Naive thymus-derived CD4-positive, alpha-beta T cell (primary cell): ENCODE measurements at places on chromosomes 13 and 19. TPM values are rescaled to one million over a fixed set of nuclear protein-coding genes. Genes with fewer than 3 reads are reported as not detected.

The MEX3D gene
- polyA plus RNA-seq, result not detected

GRCh38 chr19:311813-312261, 20.6 kb upstream of the PLPP2 start:
- DNase-seq, result no peak

- DNase-seq, result no peak
Observed at GRCh38 chr19:51292971-51293370, 18.5 kb upstream of the IGLON5 start.

DNA sequence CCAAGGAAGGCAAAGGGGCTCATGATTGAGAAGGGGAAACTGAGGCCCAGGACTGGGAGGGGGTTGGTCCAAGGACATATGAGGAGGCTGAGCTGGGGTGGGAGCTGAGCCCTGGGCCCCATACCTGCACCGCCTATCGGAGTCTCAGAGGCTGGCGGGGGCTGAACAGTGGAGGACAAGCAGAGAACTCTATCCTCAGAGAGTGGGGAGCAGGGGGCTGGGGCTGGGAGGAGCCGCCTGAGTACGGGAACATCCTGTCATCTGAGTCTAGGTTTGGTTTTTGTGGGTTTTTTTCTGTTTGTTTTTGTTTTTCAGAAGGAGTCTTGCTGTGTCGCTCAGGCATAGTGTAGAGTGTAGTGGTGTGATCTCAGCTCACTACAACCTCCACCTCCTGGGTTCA, 6.2 kb downstream of the ARRDC2 start:
- DNase-seq, result peak; percentile 87

DNA sequence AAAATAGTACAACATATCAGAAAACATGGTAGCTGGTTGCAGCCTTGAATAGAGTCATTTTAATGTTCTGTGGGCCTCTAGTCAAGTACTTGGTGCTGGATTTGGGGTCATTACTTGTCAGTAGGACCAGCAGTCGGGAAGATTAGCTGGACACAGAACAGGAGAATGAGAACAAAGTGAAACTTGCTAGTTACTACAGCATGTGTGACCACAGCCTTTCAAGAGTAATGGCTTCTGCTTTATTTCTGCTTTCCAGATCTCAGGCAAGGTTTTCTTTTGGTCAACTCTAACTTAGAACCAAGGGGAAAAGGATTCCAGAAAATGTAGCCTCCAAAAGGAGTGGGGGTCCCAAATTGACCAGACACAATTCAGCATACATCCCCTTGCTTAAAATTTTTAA, 17.1 kb upstream of the VWA8 start:
- DNase-seq, result no peak

DNA sequence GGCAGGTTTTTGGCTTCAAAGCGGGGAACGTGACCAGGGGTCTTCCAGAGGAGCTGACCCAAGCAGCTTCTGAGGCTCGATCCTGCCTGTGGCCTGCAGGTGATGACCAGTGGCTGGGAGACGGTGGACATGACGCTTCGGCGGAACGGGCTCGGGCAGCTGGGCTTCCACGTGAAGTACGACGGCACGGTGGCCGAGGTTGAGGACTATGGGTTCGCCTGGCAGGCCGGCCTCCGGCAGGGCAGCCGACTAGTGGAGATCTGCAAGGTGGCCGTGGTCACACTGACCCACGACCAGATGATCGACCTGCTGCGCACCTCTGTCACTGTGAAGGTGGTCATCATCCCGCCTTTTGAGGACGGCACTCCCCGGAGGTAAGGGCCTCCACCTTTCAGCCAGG, 93.6 kb downstream of the DPF1 start:
- DNase-seq, result no peak

DNA sequence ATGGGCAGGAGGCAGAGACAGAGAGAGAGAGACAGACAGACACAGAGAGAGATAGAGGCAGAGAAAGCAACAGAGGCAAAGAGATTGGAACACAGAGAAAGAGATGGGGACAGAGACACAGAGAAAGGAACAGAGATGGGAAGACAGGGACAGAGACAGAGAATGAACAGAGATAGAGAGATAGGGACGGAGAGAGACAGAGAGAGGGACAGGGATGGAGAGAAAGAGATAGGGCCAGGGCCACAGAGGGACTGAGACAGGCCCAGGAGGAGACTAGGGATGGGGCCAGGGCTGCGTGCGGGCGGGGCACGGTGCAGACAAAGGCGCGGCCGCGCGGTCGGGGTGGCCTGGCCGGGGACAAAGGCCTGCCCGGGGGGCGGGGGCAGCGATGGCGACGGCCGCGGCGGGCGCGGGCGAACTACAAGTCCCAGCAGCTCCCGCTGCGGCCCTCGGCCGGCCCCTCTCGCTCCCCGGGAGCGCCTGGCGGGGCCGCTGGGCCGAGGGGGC, at the start of gene ZNF358:
Gene ZNF358, plus strand, starts transcription at position 459 of the 507 bp plus-strand sequence. CDS start 3,140 bp downstream, outside the sequence.
- DNase-seq, result no peak

GRCh38 chr19:1675633-1676350, 23.4 kb upstream of the TCF3 start:
- DNase-seq, result no peak
